ENCODE measurements at places on chromosomes 12 and 14.
A peak's percentile ranks its signal among the peaks of the same experiment; 100 is the strongest.

DNA sequence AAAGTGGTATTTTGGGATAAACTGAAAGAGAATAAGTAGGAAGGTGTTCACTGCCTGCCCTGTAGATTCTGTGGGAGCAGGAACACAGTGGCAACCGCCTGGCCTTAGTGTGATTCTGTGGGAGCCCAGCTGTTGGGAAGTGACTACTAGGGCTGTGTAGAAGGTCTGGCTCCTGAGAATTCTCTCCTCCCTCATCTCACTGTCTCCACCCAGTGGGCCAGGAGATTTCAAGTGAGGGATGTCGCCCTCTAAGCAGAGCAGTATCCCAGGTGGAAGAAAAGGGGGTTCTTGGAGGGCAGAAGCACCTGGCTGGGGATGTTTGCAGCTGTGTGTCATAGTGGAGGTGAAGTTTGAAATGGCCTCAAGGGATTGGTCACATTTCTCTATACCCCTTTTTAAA is 113.7 kb downstream of the TBC1D30 start:
- no peak for DNase-seq

GRCh38 chr12:2958432-2959191 is 585 bp upstream of the TEAD4 start:
- no peak for DNase-seq

DNA sequence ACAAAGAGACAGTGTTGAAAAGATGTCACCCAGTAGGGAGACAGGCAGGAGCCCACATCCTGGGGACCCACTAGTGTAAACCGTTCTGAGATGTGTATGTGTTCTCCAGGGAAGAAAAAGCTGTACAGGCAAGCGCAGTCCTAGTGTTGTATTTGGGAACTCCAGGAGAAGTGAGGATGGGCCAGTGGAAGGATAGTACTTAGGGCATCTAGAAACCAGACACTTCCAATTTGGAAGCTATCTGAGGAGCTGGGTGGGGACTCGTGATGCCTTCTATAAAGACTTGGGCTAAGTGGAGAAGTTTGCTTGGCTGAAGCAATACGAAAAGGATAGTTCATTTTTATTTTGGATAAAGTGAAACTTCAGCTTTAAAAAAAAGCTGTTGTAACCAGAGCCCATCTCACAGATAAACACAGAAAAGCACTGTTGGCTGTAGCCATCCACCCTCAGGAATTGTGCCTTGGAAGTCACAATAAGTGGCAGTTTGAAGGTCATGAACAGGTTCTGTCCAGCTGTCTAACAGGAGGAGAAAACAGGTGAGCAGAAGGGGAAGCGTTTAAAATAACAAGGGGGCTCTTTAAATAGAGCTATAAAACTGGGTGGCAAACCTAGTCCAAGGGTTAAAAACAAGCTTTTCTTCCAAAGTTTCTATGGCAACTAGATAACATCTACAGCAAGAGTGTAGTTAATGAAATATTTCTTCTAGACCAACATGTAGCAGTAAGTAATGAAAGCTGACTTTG is 108.0 kb upstream of the ARHGAP5 start:
- DNase-seq, result no peak

GRCh38 chr14:80095623-80096022 is 115.7 kb downstream of the DIO2 start:
- DNase-seq, result no peak

GRCh38 chr14:100696590-100696989 is 30.1 kb upstream of the DLK1 start:
- no peak for DNase-seq

DNA sequence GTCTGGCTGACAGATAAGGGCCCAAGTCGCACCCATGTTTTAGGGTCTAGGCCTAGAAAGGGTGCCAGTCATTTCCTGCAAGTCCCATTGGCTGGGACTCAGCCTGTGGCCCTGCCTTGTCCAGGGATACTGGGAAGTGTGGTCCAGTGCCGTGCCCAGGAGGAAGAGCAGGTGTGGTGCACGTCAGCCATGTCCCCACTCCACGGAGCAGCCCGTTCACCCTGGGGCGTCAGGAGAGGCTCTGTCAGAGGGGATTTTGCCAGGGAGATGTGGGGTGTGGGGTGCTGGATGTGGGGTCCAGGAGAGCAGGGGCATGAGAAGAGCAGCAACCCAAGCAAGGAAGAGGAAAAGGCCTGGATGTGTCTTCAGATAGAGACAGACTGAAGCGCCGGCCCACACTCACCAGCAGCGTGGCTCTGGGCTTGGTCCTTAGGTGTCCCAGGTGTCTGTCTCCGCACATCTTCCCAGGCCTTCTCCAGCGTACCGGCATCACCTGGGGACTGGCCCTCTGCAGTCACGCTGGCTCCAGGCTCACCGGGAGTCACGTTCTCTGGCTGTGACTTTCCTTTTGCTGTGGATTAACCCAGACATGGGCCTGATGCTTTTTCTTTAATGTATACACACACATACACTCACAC is 138.2 kb downstream of the CACNA1C start:
- DNase-seq, result no peak

- peak; percentile 67 for DNase-seq
Measured at GRCh38 chr14:36520601-36521525, 831 bp upstream of the NKX2-1 start.

DNA sequence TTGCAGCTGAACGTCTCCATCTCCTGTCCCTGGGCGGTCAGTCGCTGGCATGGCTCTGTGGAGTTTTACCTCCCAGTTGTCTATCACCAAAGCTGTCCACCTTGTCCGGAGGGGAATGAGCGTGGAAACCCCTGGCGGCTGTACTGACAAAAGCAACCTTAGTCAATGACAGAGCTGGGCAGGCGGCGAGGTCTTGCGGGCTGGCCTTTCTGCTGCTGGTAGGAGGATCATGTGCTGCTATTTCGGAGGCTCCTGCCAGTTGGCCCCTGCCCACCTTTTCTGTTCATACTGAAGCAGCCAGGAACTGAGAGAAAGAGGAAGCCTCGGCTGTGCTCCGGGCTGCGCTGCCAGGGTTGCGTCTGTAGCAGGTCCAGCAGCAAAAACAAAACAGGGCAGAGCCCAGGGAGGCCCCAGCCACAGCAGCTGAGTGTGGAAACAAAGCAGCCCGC is 57.7 kb downstream of the HMGA2 start:
- no peak for DNase-seq
